NCI-H187 (cell line): ENCODE measurements at places on chromosomes 6 and 20.

DNA sequence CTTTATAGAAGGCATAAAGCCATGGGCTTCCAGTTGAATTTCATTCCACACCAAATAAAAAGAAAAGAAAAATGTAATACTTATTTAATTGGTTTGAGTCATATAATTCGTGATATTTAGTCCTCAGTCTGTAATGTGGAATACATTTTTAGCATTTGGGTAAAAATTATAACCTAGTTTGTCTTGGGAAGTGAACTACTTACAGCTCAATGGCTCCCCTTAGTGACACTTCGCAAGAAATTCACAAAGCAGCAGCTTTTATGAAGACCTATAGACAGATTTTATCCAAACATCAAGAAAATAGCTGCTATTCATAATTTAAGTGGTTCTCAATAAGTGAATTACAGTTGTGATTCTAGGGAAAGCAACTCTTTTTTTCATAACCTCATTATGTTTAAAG, 72.1 kb downstream of the RSPO3 start:
- no peak for DNase-seq

DNA sequence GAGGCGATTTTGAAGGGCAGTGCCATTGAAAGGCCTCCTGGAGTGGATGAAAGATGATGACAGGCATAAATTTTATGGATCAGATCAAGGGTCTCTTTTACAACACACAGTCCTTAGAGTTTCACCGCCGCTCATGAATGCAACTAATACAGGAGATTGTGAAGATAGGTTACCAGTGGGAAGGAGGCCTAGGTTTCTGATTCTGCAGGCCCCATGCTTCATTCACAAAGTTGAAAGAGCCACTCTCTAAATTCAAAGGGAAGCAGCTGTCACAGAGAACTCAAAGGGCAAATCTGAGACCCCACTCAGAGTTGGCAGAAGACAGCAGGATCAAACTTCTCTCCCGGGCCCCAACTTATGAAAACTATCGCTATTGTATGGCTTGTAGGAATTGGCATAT, 137.6 kb downstream of the MAP3K7 start:
- no peak for DNase-seq

- no peak for DNase-seq
Measured at GRCh38 chr20:35104685-35105295, 12.2 kb upstream of the TRPC4AP start.

GRCh38 chr6:15296735-15297134, 50.9 kb downstream of the JARID2 start:
- no peak for DNase-seq

DNA sequence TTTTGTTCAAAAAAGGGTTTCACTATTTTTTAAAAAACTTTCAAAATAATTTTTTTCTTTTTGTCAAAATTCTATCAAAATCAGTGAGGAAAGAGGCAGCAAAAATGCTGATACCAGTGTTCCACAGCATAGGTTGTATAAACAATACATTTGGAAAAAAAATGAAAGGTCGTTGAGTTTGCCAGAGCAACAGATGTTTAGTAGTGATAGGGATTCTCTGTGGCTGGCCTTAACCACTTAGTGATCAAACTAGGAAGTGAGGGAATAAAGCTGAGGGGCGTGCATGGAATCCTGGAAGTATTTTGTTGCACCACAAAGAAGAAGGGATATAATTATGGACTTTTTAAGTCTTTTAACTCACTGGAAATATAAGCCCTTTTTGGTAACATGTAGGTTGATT, 555.3 kb upstream of the CHD6 start:
- DNase-seq: no peak
